ENCODE measurements at places on chromosomes 12 and 14.

- DNase-seq, result peak; percentile 84
These were observed 152.4 kb downstream of the TSPAN9 start for GRCh38 chr12:3229577-3229976.

GRCh38 chr12:24960222-24960855, 11.4 kb upstream of the BCAT1 start:
- DNase-seq, result no peak

DNA sequence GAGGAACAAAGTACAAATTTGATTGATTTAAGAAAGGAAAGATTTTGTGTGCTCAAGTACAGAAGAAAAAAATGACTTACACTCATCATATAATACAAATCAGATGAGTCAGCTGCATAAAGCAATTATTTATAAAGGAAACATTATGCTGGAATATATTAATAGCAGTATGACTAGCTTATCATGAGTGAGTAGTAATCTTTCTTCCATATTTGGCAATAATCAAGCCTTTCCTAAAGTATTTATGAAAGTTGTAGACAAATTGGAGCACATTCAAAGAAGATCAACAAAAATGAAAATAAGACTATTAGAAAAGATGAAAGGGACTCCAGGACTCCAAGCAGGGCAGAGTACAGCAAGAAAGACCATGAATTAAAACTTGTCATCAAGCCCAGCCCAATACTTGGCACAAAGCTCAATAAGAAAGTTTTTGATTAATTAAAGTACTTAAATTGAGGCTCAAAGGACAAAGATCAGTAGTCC, 32.8 kb downstream of the CCER1 start:
- DNase-seq, result no peak

GRCh38 chr12:52327052-52327829, 6.0 kb upstream of the KRT83 start:
- DNase-seq, result peak; percentile 86

DNA sequence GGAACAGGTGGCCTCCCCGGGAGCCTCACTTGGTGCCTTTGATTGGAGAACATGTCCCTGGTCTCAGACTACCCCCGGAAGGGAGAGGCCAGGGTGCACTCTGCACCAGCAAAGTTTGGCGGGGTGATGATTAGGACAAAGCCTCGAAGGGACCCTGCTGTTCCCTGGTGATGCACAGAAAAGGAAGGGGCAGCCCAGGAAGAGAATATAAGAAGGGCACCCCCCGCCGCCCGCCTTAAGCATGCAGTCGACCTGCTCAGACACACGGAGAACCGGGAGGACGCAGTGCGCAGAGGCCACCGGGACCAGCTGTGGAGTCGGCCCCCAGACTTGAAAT, 6.9 kb downstream of the SCARB1 start:
- no peak for DNase-seq

- peak; percentile 60 for DNase-seq
These were observed 96.2 kb upstream of the PTPRB start for GRCh38 chr12:70733385-70733784.

DNA sequence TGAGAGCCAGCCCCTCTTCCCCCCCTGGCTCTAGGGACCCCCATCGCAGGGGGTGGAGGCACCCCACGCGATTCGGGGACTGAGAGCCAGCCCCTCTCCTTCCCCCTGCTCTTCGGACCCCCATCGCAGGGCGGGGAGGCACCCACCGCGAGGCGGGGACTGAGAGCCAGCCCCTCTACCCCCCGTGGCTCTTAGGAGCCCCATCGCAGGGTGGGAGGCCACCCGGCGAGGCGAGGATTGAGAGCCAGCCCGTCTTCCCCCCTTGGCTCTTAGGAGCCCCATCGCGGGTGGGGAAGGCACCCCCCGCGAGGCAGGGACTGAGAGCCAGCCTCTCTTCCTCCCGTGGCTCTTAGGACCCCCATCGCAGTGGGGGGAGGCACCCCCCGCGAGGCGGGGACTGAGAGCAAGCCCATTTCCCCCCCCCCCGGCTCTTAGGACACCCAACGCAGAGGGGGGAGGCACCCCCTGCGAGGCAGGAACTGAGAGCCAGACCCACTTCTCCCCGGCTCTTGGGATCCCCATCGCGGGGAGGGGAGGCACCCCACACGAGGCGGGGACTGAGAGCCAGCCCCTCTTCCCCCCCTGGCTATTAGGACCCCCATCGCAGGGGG, 45.6 kb downstream of the DDX11 start:
- no peak for DNase-seq

DNA sequence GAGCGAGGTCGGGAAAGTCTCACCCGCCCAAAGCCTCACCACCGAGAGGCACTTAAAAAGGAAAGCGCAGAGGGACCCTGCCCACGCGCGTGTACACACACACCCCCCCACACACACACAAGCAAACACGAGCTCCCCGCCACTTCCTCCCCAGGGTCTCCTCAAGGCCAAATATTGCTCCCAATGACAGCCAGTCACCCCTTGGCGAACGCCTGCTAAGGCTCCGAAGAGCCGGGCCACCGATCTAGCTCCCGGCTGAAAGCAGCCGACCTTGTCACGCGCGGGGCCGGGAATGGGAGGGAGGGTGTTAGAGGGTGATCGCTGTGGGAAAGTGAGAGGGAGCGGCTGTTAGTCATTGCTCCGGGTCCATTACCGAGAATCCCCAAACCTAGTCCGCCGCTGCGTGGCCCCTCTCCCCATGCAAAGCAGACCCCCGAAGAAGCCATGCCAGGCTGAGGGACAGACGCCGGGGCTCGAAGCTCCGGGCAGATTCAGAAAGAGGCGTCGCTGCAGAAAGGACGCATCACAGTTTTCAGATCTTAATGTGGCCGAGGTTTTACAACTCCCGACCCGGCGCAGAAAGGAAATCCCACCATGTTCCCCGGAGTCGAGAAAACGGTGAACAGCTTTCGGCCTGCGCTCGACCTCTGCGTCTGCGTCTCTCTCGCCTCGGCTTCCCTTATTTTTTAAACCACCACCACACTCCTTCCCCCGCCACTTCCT, 2.6 kb downstream of the BMP4 start:
- no peak for DNase-seq

GRCh38 chr14:60632777-60633176, 16.5 kb downstream of the SIX1 start:
- no peak for DNase-seq

DNA sequence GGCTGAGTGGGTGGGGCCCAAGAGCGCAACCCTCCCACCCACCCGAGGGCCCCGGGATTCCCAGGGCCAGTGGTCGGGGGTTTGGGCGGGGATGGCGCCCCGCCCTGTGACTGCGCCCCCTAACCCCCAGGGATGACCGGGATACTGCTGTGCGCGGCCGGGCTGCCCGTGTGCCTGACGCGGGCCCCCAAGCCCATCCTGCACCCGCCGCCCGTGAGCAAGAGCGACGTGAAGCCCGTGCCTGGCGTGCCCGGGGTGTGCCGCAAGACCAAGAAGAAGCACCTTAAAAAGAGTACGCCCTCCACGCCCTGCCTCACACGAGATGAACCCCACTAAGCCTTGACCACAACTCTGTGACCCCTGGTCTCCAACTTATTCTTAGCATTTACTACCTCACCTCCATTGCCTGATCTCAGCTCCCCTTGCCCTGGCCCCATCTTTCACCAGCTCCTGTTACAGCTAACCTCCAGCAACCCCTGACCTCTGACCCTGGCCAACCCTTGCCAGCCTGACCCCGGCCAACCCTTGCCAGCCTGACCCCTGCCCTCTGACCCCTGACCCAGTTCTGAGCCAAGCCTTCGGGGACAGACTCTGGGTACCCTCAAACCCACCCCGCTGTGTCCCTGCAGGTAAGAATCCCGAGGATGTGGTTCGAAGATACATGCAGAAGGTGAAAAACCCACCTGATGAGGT, 37.0 kb downstream of the DTX1 start:
- no peak for DNase-seq

- DNase-seq, result no peak
These were observed 66.5 kb downstream of the TRIM9 start for GRCh38 chr14:51028361-51028760.

GRCh38 chr14:71478542-71478941, 453.7 kb upstream of the RGS6 start:
- DNase-seq, result no peak

DNA sequence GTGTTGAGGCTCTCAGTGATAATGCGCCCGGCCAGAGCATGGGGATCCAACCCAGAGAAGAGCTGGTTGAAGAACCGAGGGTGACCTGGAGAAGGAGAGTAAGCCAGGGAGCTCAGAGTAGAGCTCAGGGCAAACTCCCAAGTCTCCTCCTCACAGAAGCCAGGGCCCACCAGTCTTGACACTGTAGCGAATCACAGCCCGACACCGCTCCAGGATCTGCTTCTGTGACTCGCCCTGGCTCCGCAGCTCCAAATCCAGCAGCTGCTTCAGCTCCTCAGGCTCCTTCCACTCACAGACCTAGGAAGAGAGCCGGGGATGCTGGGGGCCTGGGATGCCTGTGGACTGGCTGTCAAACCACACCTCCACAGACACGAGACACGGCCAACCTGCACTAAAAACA, 8.2 kb upstream of the ZNF740 start:
- no peak for DNase-seq

GRCh38 chr14:45716572-45716971, 463.6 kb upstream of the MIS18BP1 start:
- DNase-seq, result no peak

DNA sequence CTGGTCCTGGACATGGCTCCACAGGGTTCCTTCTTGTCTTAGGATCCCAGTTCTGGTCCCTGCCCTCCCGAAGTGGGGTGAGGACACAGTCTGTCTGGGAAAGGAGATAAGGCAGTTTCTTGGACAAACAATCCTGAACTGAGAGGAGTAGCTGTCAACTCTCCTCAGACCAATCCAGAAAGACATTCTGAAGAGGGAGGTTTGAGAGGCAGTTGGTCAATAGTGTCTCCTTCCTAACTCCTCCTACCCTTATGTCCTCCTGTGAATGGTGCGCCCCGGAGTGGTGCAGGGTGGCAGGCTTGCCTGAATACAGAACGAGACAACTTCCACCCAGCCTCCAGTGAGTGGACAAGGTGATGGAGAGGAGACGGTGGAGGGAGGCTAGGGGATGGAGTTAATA, 15.4 kb upstream of the ASIC1 start:
- no peak for DNase-seq

- no peak for DNase-seq
These were observed 38.4 kb downstream of the ZFHX2 start for GRCh38 chr14:23513005-23513817.

DNA sequence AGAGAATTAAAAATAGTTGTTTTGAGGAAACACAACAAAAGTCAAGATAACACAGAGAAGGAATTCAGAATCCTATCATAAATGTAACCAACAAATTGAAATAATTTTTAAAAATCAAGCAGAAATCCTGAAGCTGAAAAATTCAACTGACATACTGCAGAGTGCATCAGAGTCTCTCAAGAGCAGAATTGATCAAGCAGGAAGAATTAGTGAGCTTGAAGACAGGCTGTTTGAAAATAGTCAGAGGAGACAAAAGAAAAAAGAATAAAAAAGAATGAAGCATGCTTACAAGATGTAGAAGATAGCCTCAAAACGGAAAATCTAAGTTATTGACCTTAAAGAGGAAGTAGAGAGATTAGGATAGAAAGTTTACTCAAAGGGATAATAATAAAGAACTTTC, 65.8 kb upstream of the PPP2R5C start:
- no peak for DNase-seq

DNA sequence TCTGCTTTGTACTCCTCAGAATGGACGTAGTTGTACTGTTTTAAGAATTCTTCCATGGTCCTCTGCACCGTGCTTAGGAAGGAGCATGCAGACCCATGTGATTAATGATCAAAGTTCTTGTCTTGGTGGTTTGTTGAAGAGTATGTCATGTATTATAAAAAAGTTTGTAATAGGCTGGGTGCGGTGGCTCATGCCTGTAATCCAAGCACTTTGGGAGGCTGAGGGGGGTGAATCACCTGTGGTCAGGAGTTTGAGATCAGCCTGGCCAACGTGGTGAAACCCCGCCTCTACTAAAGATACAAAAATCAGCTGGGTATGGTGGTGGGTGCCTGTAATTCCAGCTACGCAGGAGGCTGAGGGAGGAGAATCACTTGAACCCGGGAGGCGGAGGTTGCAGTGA, 61.8 kb upstream of the RTL1 start:
- DNase-seq, result no peak

- no peak for DNase-seq
These were observed 209.5 kb downstream of the ANO6 start for GRCh38 chr12:45425426-45425825.

DNA sequence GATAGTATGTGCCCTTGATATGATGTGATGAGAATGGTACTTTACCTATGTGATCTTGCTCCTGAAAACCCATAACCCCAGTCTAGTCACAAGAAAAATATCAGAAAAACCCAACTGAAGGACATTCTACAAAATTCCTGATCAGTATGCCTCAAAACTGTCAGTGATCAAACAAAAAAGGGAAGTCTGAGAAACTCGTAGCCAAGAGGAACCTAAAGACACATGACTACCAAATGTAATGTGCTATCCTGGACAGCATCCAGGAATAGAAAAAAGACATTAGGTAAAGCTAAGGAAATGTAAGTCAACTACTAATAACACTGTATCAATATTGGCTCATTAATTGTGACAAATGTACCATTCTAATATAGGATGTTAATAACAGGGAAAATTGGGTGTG, 4.1 kb upstream of the WIF1 start:
- no peak for DNase-seq

DNA sequence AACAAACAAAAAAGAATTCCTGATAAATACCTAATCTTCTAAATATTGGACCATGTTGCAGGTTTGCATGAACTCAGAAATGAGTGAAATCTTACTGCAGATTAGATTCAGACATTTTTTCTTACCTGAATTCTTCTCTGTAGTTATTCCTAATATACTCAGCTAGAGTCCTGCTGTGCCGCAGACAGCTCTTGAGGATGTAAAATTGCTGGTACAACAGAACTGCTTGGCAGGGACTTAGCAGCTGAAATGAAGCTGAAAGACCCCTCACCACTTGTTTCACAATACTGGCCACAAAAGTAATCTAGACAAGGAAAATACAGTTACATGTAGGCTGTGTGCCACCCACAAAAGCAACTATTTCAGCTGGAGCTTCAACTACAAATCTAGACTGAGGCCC, 48.3 kb upstream of the KICS2 start:
- DNase-seq, result no peak

DNA sequence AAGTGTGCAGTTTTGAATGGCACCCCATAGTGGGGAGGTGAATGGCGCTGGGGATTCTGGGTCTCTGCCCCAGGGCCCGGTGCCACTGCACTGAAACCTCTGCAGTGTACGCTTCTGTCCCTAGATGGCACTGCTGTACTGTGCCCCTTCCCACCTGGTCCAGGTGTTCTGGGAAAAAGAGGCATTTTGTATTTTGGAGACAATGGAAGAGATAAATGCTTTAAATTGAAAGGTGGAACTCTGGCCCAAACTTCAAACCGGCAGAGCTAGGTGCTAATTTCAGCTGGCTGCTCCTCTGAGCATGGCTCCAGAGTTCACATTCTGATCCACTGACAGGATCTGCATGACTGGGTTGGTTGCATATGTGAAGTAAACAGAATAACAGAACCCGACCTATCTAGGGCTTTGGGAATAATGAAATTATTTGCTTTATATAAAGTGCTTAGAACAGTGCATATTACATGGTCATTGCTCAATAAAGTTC, 52.2 kb downstream of the KRT80 start:
- DNase-seq, result peak; percentile 84

GRCh38 chr12:57813971-57814772, 4.4 kb downstream of the AVIL start:
- DNase-seq, result no peak

Measured in germinal center (tissue), 1 donor.